ENCODE measurements at places on chromosomes 5 and 9. TPM values are rescaled to one million over a fixed set of nuclear protein-coding genes. Genes with fewer than 3 reads are reported as not detected.

The ERCC6L2 gene
- 54.4 TPM for total RNA-seq

The PCDHGA4 gene
- total RNA-seq = 1.1 TPM

The LHX3 gene
- total RNA-seq = 0.19 TPM

DNA sequence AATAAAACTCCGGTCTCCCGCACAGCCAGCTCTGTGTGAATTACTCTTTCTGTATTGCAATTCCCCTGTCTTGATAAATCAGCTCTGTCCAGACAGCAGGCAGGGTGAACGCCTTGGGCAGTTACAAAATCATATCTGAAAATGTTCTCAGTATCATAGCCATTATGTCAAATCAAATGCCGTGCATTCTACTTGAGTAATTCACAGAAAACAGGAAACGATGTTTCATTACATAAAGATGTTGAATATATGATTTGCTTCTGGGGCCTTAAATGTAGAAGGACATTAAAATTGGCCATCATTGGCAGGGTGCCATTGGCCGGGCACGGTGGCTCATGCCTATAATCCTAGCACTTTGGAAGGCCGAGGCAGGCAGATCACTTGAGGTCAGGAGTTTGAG is 8.5 kb downstream of the POLR3G start:
- H3K27me3 ChIP-seq = no peaks in the 10 kb centered on the region
- H3K27ac ChIP-seq = no peak overlapping the region
- no peaks in the 10 kb centered on the region for H3K36me3 ChIP-seq
- no peaks in the 10 kb centered on the region for H3K4me1 ChIP-seq

GRCh38 chr9:123757547-123757946 is 172.4 kb downstream of the DENND1A start:
- peaks cover 4% of the 10 kb centered on the region for H3K36me3 ChIP-seq
- H3K27ac ChIP-seq = no peak overlapping the region
- no peaks in the 10 kb centered on the region for H3K4me1 ChIP-seq
- no peak overlapping the region for H3K4me3 ChIP-seq
- DNase-seq = no peak

GRCh38 chr5:150674341-150674821 is 13.3 kb downstream of the MYOZ3 start:
- no peaks in the 10 kb centered on the region for H3K36me3 ChIP-seq
- H3K4me3 ChIP-seq = no peak overlapping the region
- no peak overlapping the region for H3K27ac ChIP-seq
- H3K4me1 ChIP-seq = peaks cover 14% of the 10 kb centered on the region
- DNase-seq = no peak

DNA sequence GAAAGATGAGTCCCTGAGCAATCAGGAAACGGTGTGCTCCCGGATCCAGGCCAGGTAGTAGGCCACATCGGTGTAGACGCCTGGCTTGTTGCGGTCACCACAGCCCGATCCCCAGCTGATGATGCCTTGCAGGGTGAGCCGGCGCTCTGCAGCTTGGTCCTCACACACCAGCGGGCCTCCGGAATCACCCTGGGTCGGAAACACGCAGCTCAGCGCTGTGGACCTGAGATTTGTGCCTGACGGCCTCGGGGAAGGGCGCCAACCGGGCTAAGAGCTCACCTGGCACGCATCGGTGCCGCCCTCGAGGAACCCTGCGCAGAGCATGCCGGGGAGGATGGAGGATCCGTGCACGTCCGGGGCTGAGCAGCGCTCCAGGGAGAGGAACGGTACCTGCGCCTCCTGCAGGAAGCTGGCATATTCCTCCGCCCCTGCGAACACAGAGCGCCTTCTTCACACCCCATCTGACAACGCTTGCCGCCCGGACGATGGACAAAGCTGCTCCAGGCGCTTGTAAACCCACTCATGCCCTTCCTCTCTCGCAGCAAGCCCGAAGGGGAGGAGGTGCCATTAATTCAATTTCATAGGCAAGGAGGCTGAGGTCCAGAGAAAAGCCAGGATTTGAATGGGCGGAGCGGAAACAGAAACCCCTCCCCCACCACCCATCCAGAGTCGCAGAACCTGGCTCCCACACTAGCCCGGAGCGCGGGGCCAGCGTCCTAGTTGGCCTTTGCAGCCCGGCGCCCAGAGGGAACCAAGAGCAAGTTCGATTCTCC is 2.0 kb upstream of the PFN3 start:
- H3K27me3 ChIP-seq = peaks cover 19% of the 10 kb centered on the region
- no peaks in the 10 kb centered on the region for H3K36me3 ChIP-seq
- peaks cover 38% of the 10 kb centered on the region for H3K4me1 ChIP-seq

- H3K4me3 ChIP-seq = no peak overlapping the region
- H3K27me3 ChIP-seq = no peaks in the 10 kb centered on the region
- no peaks in the 10 kb centered on the region for H3K4me1 ChIP-seq
- H3K27ac ChIP-seq = no peak overlapping the region
- DNase-seq = no peak
These were observed 247.9 kb downstream of the BNC2 start for GRCh38 chr9:16622541-16622940.

- H3K27ac ChIP-seq = no peak overlapping the region
- H3K36me3 ChIP-seq = peaks cover 6% of the 10 kb centered on the region
- H3K27me3 ChIP-seq = no peaks in the 10 kb centered on the region
- H3K4me1 ChIP-seq = peaks cover 5% of the 10 kb centered on the region
These were observed 31.5 kb upstream of the EQTN start for GRCh38 chr9:27328483-27328882.

DNA sequence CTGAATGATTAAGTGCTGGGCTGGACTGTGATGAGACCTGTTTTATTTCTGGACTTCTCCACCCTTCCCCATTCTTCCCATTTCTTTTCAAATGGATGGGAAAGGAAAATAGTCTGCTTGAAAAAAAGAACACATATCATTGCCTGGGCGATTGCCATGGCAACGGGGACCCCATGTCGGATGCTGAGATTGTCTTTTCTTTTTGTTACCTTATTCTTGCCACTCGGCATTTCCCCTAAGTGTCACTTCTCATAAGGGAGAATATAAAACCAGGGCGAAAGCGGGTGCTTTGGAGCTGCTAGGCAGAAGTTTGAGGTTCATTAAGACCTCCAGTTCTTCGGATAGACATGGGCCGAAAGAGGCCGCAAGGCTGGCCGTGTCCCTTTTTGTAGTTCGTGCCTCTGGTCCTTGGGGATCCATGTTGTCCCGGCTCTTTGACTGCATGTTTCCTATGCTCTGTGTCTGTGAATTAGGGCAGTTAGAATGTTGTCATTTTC is 763 bp downstream of the FGD3 start:
- H3K27me3 ChIP-seq = peaks cover 20% of the 10 kb centered on the region
- no peak for DNase-seq
- no peaks in the 10 kb centered on the region for H3K36me3 ChIP-seq
- H3K27ac ChIP-seq = no peak overlapping the region

GRCh38 chr9:101737705-101738565 is 512 bp downstream of the GRIN3A start:
- no peaks in the 10 kb centered on the region for H3K36me3 ChIP-seq
- no peaks in the 10 kb centered on the region for H3K4me1 ChIP-seq
- peaks cover 12% of the 10 kb centered on the region for H3K27me3 ChIP-seq
- H3K4me3 ChIP-seq = no peak overlapping the region

DNA sequence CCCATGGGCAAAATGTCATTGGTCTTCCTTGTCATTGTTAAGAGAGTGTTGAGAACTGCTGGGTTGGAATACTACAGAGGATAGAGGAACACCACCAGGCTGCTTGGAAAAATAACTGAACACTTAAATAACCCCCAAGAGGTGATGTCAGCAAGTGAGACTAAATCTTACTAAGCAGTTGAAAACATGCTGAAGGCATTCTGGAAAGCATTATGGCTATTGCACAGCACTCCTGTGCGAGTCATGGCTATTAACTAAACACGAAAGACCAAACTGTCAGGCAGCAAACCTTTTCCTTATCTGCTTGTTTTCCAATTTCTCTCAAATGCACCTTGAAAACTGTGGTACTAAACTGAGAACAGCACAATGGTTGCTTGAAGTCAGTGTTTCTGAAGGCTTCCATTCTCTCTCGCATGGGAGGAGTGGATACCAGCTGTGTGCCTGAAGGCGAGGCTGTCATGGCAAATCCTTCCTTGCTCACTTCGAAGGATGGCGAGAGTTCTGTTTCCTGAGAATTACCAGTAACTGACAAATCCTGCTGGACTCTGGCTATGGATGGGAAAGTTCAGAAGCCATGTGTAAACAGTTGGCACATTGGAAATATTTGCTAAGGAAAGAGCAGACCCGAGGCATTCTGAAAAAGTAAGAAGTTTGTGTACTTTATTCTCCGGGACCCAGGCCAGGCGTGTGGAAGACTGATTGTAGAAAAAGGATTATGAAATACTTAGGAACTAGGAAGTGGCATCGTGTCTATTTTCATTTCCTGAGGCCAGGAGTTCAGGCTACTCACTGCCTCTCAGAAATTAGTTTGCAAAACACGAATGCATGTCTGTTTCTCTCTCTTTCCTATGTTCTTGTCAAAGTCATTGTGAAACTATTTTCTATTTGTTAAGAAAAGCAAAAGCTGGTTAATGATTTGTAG is 182.1 kb downstream of the DMRT2 start:
- H3K27ac ChIP-seq = no peak overlapping the region
- no peak overlapping the region for H3K4me3 ChIP-seq
- H3K36me3 ChIP-seq = no peaks in the 10 kb centered on the region
- DNase-seq = no peak

- H3K4me1 ChIP-seq = no peaks in the 10 kb centered on the region
- DNase-seq = no peak
- no peak overlapping the region for H3K4me3 ChIP-seq
- no peaks in the 10 kb centered on the region for H3K36me3 ChIP-seq
- H3K27me3 ChIP-seq = no peaks in the 10 kb centered on the region
- no peak overlapping the region for H3K27ac ChIP-seq
These were observed 1472.5 kb upstream of the CDH6 start for GRCh38 chr5:29720954-29721353.

GRCh38 chr5:89374818-89375521 is 492.0 kb upstream of the MEF2C start:
- no peak overlapping the region for H3K27ac ChIP-seq
- H3K36me3 ChIP-seq = no peaks in the 10 kb centered on the region
- no peaks in the 10 kb centered on the region for H3K4me1 ChIP-seq

DNA sequence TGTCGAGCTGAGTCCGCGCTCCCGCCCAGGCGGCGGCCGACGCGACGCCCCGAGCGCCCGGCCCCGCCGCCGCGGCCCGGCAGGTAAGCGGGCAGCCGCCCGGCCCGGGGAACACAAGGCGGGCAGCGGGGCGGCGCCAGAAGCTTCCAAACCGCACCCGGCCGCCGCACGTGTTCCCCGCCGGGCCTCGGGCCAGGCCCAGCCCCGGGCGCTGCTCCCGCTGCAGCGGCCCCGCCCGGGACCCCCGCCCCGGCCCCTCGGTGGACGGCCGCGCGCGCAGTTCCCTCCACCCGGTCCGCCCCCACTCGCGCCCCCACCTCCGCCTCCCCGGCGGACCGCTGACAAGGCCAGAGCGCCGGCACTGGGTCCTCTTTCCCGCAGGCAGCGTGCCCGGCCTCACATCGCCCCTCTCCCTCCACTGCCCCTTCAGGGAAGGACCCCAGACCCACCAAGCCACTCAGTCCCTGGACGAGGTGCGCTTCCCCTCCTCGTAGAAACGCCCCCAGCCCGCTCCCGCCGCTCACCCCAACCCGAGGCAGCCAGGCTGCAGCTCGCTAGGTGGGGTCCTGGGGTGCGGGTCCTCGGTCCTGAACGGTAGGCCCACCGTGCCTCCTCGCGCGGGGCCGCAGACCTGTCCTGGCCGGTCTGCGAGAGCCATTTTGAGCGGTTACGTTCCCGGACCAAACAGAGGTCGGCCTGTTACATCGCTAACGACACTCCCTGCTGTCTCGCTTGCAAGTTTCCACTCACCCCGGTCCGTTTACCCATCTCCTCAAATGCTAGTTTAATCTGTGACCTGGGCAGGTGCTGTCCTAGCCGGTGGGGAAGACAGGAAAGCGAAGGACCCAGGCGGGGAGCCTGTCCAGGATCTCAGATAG is 475 bp downstream of the WDR5 start:
- H3K27ac ChIP-seq = no peak overlapping the region
- H3K36me3 ChIP-seq = peaks cover 2% of the 10 kb centered on the region
- peaks cover 30% of the 10 kb centered on the region for H3K4me1 ChIP-seq
- peak overlapping the region; percentile 4 for H3K4me3 ChIP-seq

GRCh38 chr5:107124376-107124775 is 546.4 kb downstream of the EFNA5 start:
- H3K36me3 ChIP-seq = no peaks in the 10 kb centered on the region
- no peak overlapping the region for H3K4me3 ChIP-seq

GRCh38 chr9:132881826-132882225 is 3.1 kb downstream of the SPACA9 start:
- H3K27me3 ChIP-seq = no peaks in the 10 kb centered on the region
- H3K4me1 ChIP-seq = peaks cover 45% of the 10 kb centered on the region
- no peak for DNase-seq
- H3K27ac ChIP-seq = no peak overlapping the region

- H3K27ac ChIP-seq = no peak overlapping the region
- H3K4me1 ChIP-seq = no peaks in the 10 kb centered on the region
- H3K4me3 ChIP-seq = no peak overlapping the region
- no peak for DNase-seq
- H3K27me3 ChIP-seq = no peaks in the 10 kb centered on the region
These were observed 113.4 kb upstream of the CNTLN start for GRCh38 chr9:17021387-17021970.

DNA sequence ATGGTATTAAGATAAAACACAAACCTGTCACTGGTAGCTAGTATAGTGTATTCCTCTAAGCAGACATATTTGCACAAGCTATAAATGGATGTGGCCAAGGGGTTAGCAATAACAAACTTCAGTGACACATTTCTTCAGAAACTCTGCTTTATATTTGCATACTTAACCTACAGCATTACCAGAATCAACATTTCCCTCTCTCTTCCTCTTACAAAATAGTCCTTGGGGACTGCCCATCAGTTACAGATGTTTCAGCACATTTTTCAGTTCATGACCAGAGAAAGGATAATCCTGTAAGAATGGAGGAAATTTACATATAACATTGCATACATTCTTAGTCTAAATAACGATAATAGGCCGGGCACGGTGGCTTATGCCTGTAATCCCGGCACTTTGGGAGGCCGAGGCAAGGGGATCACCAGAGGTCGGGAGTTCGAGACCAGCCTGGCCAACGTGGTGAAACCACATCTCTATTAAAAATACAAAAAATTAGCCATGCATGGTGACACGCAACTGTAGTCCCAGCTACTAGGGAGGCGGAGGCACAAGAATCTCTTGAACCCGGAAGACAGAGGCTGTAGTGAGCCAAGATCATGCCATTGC is 25.3 kb upstream of the SLC1A1 start:
- no peak overlapping the region for H3K27ac ChIP-seq
- H3K36me3 ChIP-seq = no peaks in the 10 kb centered on the region
- H3K4me1 ChIP-seq = no peaks in the 10 kb centered on the region

- H3K27ac ChIP-seq = no peak overlapping the region
- no peaks in the 10 kb centered on the region for H3K36me3 ChIP-seq
- peaks cover 5% of the 10 kb centered on the region for H3K4me1 ChIP-seq
- no peaks in the 10 kb centered on the region for H3K27me3 ChIP-seq
These were observed 23.0 kb downstream of the RFX3 start for GRCh38 chr9:3502560-3503398.

GRCh38 chr9:133064241-133065069 is 2.7 kb downstream of the CEL start:
- no peaks in the 10 kb centered on the region for H3K27me3 ChIP-seq
- H3K4me3 ChIP-seq = no peak overlapping the region
- peaks cover 10% of the 10 kb centered on the region for H3K4me1 ChIP-seq
- H3K36me3 ChIP-seq = no peaks in the 10 kb centered on the region

Data from B cell (primary cell).